GM03348 (cell line): ENCODE measurements at places on chromosomes 16 and 17.

GRCh38 chr17:83100853-83101391 lies 21.5 kb downstream of the METRNL start:
- DNase-seq, result no peak

- no peak for DNase-seq
Observed at GRCh38 chr16:50335196-50335958, 33.4 kb downstream of the BRD7 start.

DNA sequence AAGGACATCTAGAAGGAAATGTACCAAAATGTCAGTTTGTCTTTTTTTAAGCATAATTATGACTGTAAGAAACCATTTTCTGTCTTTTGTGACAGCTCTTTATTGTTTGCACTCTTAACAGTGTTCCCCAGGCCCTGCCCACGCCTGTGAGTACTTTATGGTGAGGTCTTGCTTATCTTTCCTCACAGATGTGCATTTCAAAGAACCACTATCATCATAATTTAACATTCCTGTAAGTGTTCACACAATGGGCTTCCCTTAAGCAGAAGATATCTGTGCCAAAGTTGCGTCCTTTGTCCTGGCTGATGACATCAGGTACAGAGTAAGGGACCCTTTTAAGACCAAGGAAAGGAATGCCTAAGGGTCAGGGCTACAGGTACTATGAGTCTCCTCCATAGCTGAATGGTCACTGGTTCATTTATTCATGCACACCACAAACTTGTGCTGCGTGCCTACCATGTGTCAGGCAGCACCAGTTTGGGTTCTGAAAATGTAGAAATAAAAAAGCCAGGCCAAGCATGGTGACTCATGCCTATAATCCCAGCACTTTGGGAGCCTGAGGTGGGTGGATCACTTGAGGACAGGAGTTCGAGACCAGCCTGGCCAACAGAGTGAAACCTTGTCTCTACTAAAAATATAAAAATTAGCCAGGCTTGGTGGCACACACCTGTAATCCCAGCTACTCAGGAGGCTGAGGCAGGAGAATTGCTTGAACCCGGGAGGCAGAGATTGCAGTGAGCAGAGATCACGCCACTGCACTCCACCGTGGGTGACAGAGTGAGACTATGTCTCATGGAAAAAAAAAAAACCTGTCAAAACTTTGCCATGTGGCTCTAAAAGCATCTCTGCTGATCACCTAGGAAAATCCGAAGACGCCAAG lies 55.4 kb upstream of the NLK start:
- no peak for DNase-seq

DNA sequence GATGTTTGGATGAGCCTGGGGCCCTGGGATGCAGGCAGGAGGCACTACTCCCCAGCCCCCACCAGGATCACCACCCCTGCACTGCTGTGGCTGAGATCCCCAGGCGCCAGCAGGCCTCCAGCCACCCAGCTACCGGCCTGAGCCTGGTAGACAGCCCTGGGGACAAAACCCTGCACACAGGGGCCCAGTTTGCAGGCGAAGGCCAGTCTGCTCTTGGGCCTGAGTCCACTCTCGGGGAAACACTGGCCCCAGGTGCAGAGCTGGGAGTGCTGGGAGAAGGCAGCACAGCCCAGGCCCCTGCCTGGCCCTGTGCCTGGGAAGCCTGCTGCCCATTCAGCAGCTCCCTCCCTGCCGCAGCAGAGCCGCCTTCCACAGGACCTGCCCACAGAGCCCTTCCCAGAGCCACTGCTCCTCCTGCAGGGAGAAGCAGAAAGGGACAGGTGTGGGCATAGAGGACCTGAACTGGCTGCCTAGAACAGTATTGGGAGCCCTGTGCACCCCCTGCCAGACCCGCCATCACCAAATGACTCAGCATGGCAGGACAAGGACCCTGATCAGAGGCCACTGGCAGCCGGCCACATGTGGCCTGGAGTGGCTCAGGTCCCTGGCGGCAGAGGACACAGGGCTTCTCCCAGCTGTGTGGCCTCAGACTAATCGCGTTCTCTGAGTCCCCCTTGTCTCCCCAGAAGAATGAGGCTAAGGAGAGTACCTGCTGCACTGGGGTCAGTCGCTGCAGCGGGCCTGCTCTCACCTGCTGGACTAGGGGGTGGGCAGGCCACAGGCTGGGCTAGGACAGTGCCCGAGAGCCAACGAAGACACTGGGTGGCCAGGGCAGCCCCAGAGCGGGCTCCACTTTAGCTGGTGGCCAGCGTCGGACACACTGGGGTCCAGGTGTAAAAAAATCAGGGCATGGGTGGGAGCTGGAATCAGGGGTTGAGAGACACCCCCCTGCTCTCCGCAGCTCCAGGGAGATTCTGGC lies 10.7 kb downstream of the MSRB1 start:
- DNase-seq, result no peak

GRCh38 chr16:31250782-31251384 lies 8.9 kb upstream of the ITGAM start:
- DNase-seq, result no peak

- peak; percentile 86 for DNase-seq
Observed at GRCh38 chr16:1333149-1333812, at the start of gene BAIAP3. Gene BAIAP3 (plus strand): TSS chr16:1333645. CDS start chr16:1338550, 4,905 bp downstream.

- no peak for DNase-seq
Observed at GRCh38 chr17:33390479-33391176, 97.5 kb upstream of the ASIC2 start.

DNA sequence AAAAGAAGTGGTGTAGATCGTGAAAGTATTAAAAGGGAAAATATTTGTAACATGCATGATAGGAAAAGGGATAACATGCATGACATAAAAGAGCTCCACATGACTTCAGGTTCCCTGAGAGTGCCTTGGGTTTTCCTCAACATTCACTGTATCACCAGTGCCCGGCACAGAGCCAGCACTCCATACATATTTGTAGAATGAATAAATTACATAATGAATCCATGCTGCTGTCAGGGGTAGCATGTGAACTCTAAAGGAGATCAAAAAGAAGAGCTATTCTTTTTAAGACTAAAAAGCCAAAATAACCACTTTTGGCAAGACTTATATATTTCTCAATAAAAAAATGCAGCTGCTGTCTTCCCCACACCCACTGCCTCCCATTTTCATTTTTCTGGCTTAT lies 2.7 kb upstream of the ZNF594 start:
- DNase-seq, result peak; percentile 63

DNA sequence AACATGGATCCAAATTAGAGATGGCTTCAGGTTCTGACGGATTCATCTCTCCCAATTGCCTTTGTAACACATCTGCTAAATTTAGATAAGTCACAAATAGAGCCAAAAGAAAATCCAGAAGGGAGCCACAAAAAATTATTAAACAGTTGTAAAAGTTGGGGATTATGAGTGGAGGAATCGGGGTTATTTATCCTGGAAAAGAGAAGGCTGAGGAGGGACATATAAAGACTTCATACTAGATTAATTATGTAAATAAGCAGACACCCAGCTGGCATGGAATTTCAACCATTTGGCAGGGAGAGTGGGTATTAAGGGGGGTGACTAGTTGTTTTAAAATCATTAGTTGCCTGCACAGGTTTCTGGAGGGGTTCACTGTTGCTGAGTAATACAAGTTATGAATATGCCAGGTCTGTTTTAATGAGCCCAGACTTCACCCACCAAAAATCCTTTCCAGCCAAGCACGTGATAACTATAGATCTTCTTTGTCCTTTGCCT lies 89.6 kb downstream of the CDH13 start:
- DNase-seq, result no peak

DNA sequence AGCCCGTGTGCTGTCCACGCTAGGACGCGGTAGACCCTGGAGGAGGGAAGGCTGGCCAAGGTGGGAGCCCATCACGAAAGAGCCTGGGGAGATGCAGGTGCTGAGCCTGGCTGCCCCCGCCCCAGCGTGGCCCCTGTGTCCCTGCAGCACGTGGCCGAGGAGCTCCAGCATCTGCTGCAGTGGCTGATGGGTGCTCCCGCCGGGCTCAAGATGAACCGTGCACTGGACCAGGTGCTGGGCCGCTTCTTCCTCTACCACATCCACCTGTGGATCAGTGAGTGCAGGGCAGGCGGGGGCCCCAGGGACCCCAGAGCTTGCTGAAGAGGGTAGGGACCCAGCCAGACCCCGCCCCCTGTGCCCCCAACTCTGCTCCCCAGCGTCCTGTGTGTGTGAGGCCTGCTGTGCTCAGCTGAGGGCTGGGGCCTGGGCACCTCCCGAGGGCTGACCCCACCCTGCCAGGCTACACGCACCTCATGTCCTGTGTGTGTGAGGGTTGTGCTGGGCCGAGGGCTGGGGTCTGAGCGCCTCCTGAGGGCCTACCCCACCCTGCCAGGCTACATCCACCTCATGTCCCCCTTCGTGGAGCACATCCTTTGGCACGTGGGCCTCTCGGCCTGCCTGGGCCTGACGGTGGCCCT lies 8.6 kb downstream of the PIGQ start:
- no peak for DNase-seq

DNA sequence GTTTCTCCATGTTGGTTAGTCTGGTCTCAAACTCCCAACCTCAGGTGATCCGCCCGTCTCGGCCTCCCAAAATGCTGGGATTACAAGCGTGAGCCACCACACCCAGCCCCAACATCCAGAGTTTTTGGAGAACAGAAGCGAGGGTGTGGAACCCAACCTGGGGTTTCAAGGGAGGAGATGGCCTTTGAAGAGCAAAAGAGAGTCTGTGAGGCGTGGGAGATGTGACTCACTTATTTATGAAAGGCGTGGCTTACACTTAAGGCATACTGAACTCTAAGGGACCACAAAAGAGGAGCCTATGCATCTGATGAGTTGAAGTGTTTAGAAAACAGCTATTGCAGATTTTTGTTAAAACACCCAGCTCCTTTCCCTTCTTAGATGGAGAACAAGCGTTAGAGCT lies 18.9 kb downstream of the ARSG start:
- no peak for DNase-seq

GRCh38 chr16:50229149-50229726 lies 37.1 kb upstream of the ADCY7 start:
- no peak for DNase-seq

GRCh38 chr17:75267153-75267410 lies 3.9 kb downstream of the MIF4GD start:
- DNase-seq, result no peak

DNA sequence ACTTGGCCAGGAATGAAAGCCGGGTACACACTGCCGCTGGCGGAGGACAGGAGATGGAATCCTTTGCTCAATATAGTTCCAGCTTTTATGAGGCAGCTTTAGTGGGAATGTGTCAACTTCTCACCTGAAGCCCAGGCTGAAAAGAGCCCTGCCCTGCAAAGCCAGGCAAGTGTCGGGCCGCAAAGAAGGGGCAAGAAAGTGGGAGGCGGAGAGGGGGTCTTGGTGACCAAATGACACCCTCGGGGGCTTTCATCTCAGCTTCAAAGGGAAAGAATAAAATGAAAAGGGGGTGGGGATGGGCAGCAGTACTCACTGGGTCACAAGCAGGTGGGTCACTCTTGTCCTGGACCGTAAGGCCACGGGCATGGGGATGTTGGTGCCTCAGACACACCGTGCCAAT lies 62.9 kb downstream of the C16orf95 start:
- DNase-seq, result no peak

DNA sequence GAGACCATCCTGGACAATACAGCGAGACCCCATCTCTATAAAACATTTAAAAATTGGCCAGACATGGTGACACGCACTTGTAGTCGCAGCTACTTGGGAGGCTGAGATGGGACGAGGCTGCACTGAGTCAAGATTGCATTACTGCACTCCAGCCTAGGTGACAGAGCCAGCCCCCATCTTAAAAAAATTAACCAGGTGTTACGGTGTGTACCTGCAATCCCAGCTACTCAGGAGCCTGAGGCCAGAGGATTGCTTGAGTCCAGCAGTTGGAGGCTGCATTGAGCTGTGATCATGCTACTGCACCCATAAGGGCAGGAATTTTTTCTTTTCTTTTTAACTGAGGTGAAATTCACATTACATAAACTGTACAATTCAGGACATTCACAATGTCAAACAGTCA lies 16.9 kb upstream of the TMC7 start:
- no peak for DNase-seq

DNA sequence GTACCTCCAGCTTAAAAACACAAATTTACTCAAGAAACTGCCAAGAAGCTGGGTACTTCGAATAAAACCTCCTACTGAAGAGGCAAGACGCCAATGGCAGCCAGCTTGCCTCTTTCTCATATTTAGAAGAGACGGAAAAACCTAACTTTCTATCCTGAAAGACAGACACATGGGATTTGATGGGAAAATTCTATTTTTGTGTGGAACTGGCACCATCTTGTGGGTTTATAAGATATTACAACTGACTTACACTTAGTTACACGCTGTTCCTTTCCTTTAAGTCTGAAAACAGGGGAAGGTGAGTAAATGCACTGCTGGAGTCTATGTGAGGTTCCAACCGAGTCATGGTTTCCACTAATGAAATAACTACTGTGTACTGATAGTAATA lies 10.3 kb downstream of the ZNF18 start:
- DNase-seq, result peak; percentile 62

DNA sequence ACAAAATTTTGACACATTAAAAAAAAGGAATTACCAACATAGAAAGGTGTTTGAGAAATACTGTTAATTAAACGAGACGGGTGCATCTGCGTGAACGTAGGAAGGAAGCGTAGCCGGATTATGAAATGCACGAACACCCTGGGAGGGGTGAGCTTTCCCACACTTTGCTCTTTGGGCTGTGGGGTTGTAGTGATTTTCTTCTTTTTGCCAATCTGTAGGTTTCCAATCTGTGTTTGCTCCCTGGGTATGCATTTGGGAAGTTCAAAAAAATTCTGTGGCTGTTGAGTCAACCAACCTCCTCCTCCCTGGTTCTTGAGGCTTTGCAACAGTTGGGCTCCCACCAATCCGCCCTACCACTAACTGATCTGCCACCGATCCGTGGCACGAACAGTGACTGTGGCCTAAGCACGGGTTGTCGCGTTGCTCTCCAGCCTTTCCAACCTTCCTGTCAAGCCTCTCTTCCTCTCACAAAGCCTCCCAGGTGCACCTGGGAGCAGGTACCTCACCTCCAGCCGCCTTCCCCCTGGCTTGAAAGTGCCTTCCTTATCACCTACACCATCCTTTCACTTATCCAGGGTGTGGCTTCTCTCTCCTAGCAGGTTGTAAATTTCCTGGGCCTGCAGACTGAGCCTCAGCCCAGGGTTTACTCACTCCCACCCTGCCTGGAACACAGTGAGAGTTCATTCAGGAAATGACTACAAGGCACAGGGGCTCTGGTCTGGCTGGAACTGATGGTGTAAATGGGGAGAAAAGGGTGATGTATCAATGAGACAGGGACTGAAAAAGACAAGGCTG lies 16.6 kb downstream of the RTN4RL1 start:
- DNase-seq, result no peak

DNA sequence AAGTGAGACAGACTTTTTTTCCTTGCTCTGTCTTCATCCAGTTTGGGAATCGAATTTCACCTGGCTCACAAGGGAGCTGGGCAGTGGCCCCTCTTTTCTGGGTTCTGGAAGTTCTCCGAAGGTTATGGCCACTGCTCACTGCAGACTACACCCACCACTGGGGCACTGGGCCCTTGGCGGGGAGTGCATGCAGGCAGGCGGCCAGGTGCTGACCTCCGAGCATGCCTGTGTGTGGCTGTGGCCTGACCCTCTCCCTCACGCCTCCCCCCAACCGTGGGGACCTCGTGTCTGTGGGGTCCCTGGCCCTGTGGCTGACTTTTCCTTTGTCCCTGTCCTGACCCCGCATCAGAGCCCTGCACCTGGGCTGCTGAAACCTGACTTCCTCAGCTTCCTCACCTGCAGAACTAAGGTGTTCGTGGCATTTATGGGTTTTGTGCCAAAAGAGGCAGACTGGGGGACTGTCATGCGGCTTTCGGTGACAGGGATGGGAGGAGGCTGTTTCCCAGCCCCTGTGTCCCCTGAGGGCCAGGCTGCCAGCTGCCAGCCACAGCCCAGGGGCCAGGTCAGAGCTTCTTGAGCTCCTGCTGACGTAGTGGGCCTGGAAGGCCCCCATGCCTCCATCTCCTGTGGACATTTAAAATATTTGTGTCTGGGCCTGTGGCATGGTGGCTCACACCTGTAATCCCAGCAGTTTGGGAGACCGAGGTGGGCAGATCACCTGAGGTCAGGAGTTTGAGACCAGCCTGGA lies 21.4 kb downstream of the ASPSCR1 start:
- no peak for DNase-seq
